Activated T-cell treated with anti-CD3 and anti-CD28 coated beads, Interleukin-2, amount 50 U/mL, for 72 hours (primary cell): ENCODE measurements at places on chromosomes 3 and 15. TPM values are rescaled to one million over a fixed set of nuclear protein-coding genes. Genes with fewer than 3 reads are reported as not detected.

Gene ERICH6
- not detected for total RNA-seq

Gene SPATA12
- total RNA-seq, result not detected

Gene AP4E1
- 17.1 TPM for total RNA-seq

Gene ZNF620
- total RNA-seq, result 7.4 TPM

Gene RTP1
- not detected for total RNA-seq

Gene TRIM69
- 92.9 TPM for total RNA-seq

Gene OXNAD1
- total RNA-seq, result 34.3 TPM

Gene KAT2B
- total RNA-seq, result 37.3 TPM

Gene MASP1
- total RNA-seq, result not detected

Gene DGKG
- total RNA-seq, result 0.42 TPM

Gene PKM
- total RNA-seq, result 1,119 TPM

Gene DAZL
- total RNA-seq, result not detected

Gene EAF2
- total RNA-seq, result 17.9 TPM

Gene MYO1E
- 1.9 TPM for total RNA-seq

Gene OXTR
- total RNA-seq, result 0.62 TPM

Gene ADCY5
- not detected for total RNA-seq

Gene DISP2
- total RNA-seq, result 0.19 TPM

Gene P2RY1
- 1.7 TPM for total RNA-seq

Gene RASGRP1
- total RNA-seq, result 173 TPM

Gene CYP11A1
- 0.21 TPM for total RNA-seq

Gene VEPH1
- total RNA-seq, result not detected

Gene KBTBD13
- not detected for total RNA-seq

Gene GOLGA6L1
- total RNA-seq, result not detected

Gene SRGAP3
- total RNA-seq, result 3.0 TPM

Gene SETMAR
- total RNA-seq, result 7.5 TPM

Gene OSTN
- not detected for total RNA-seq

Gene COL6A6
- total RNA-seq, result not detected

Gene MYEF2
- total RNA-seq, result 44.2 TPM

Gene GP9
- not detected for total RNA-seq

Gene NGRN
- 38.9 TPM for total RNA-seq

Gene CPNE9
- total RNA-seq, result 0.46 TPM

Gene CASR
- 0.23 TPM for total RNA-seq

Gene FRMD4B
- total RNA-seq, result 77.7 TPM

Gene ST3GAL6
- total RNA-seq, result 0.07 TPM

Gene CCDC191
- total RNA-seq, result 5.4 TPM

Gene PCOLCE2
- not detected for total RNA-seq

Gene ROPN1B
- not detected for total RNA-seq

Gene SENP8
- total RNA-seq, result 1.5 TPM

Gene PLS1
- total RNA-seq, result 3.2 TPM

Gene SLC22A14
- total RNA-seq, result 0.21 TPM

Gene VWA5B2
- not detected for total RNA-seq

Gene TOPBP1
- 86.3 TPM for total RNA-seq

Gene MITF
- total RNA-seq, result 0.46 TPM

Gene GPR62
- total RNA-seq, result not detected

Gene ROPN1
- not detected for total RNA-seq

Gene BSN
- 0.17 TPM for total RNA-seq

Gene LEKR1
- total RNA-seq, result 1.7 TPM

Gene PAK2
- 109 TPM for total RNA-seq

Gene SACM1L
- total RNA-seq, result 78.4 TPM

Gene GOLGA8O
- total RNA-seq, result 1.3 TPM

Gene RTP3
- not detected for total RNA-seq

Gene SAMMSON
- not detected for total RNA-seq

Gene DUOX1
- 0.95 TPM for total RNA-seq

Gene DPPA4
- 0.86 TPM for total RNA-seq

Gene RIOX2
- total RNA-seq, result 37.8 TPM

Gene GABRB3
- total RNA-seq, result 0.07 TPM

Gene TNFSF10
- 44.0 TPM for total RNA-seq

Gene TEX55
- not detected for total RNA-seq
